Epithelial cell of proximal tubule (primary cell): ENCODE measurements at places on chromosomes 5 and 9. TPM values are rescaled to one million over a fixed set of nuclear protein-coding genes. Genes with fewer than 3 reads are reported as not detected.

DNA sequence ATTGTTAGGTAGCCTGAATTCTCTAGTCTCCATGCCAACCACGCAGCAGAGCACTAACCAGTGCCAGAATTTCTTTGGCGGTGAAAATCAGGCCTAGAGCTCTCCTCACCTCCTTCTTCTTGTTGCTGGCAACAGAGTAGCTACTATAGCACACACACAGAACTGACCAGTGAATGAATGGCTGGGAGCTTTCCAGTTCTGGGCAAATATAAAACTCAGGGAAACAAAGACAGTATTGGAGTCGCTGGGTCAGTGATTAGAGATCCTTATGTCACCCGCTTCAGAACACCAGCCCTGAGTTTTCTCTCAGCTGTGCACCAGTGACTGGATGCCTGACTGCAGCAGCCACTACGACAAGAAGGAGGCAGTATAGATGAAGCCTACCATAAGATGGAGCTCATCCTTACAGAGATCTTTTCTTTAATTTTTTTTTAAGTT, 26.9 kb upstream of the FEM1C start:
- no peak for DNase-seq

GRCh38 chr5:76794871-76795270, 24.0 kb upstream of the F2RL1 start:
- DNase-seq = no peak

GRCh38 chr9:100554935-100555401, 22.9 kb upstream of the CAVIN4 start:
- DNase-seq = no peak

GRCh38 chr5:31832966-31833365, 194.0 kb downstream of the PDZD2 start:
- no peak for DNase-seq

- no peak for DNase-seq
Measured at GRCh38 chr5:79636981-79637733, 24.9 kb downstream of the TENT2 start.

GRCh38 chr9:92480291-92480771, 2.0 kb downstream of the ASPN start:
- DNase-seq = no peak

RPL7A gene
- 2,685 and 3,393 TPM in 2 replicates for total RNA-seq

- DNase-seq = no peak
Measured at GRCh38 chr5:116448870-116449427, 125.7 kb downstream of the SEMA6A start.
